ENCODE measurements at places on chromosomes 13 and 19. TPM values are rescaled to one million over a fixed set of nuclear protein-coding genes. Genes with fewer than 3 reads are reported as not detected.
A peak's percentile ranks its signal among the peaks of the same experiment; 100 is the strongest.

- DNase-seq: no peak
These were observed 1589.1 kb upstream of the SPRY2 start for GRCh38 chr13:81929988-81930387.

DNA sequence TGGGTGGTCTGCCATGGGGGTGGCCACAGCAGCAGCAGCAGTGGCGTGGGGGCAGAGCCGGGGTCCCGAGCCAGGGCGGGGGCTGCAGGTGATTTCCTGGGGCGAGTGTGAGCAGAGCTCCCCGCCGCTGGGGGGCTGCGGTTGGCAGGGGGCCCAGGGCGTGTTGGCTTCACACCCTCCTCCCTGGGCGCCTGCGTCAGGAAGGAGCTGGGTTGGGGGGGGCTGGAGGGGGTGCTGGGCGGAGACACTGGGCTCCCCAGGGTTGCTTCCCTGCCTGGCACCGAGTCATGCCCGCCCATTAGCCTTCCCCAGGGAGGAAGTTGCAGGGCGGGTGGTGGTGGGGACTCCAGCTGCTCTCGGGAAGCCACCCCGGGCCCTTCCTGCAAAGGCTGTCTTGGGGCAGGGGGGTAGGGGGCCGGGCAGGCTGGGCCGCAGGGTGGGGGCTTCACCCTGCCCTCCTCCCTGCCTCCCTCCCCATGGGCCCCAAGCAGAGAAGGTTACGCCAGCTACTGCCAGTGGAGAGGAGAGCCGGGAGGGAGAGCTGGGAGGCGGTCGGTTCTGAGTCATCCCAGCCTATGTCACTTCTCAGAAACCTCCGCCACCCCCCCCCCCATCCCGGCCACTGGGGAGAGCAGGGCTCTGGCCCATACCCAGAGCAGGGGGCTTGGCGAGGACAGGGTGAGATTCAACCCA, 4.6 kb downstream of the MIDN start:
- peak; percentile 97 for DNase-seq

DNA sequence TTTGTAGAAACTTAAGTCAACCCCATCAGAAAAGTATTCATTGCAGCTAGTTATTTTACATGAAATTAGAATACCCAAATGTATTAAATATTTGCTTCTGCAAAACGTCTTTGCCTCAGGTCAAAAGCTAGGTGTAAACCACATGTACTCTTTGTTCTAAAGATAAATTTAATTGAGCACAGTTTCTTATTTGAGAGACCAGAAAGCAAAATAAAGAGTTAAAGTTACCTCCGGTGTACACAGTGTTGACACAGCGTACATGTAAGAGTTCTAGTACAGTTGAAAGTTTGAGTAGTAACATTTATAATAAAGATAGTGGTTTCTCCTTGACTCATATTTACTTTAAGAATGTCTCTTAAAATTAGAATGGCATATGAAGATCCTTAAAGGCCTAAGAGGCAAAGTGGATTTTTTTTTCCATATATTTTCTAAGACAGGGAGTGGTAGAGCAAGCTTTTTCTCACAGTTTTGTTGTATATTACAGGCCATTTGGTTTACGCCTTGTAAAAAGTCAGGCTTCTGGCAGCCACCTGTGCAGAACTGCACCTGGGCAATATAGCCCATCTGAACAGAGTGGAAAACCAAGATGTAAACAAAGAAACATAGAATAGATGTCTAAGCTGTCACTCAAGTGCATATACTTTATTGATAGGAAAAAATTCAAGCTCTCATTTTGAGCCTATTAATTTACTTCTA, 2.9 kb downstream of the LRCH1 start:
- DNase-seq: no peak

- DNase-seq: no peak
These were observed 53.3 kb upstream of the SLITRK1 start for GRCh38 chr13:83935566-83935965.

Gene GATAD2A
- total RNA-seq: 98.9 TPM

DNA sequence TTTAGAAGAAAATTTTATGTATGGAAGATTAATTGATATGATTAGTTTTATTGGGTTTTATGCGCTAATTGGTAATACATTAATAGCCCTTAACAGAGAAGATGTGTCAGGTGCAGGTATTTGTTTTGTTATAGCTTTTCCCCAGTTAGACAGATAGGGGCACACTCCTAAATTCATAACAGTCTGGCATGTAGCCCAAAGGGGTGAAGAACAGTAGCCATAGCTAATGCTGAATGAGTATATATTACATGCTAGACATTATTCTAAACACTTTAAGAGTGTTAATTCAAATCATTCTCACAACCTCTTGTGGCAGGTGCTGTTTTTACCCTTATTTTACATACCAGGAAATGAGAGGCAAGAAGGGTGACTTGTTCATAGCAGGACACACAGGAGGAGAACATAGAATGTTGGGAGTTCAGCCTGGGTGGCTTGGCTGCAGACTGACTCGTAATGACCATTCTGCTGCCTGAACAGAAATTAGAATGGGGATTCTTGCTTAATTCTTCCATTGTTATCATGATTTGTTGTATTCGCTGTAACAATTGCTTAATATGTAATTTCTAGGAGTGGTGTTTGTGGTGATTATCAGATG, 20.1 kb downstream of the PCCA start:
- DNase-seq: no peak

Gene ZNF724
- 2.0 TPM for total RNA-seq

DNA sequence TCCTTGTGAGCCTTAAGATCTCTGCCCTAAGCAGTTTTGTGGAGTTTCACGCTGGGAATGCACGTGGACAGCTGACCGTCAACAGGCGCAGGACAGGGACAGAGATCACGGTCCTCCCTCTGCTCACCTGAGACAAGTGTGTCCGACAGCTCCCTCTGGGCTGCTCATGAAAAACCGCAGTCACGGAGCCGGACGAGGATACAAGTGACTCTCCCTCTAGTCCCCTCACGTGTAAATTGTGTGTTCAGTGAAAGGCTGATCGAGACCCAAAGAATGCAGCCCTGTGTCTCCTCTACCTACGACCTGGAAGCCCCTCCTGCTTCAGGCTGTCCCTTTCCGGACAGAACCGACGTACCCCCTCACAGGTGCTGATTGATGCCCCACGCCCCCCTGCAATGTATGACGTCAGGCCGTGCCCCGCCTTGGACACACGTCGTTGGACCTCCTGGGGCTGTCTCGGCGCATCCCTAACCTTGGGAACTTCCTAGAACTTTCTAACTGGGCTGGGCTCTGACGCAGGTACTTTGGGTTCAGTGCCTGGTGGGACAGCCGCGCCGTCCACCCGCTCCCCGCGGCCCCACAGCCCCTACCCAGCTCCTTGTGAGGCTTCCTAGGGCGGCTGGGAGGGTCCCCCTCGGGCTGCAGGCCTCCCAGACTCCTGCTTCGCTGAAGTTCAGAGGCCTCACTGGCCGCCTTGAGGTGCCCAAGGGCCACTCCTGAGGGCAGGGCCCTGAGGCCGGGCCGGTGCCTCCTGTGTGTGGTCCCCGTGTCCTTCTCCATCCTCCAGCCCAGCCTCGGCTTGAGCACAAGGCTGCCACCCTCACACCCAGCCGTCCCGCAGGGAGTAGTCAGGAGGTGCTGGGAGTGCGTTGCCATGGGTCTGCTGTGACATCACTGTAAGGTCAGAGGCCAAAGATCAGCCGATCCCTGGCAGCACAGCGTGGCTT, at the start of gene C13orf46:
Gene C13orf46, minus strand, starts transcription at position 859 of the 947 bp plus-strand sequence. Its CDS starts 79 bp downstream, at position 780.
- DNase-seq: no peak

Gene ZNF850
- 2.1 TPM for total RNA-seq

DNA sequence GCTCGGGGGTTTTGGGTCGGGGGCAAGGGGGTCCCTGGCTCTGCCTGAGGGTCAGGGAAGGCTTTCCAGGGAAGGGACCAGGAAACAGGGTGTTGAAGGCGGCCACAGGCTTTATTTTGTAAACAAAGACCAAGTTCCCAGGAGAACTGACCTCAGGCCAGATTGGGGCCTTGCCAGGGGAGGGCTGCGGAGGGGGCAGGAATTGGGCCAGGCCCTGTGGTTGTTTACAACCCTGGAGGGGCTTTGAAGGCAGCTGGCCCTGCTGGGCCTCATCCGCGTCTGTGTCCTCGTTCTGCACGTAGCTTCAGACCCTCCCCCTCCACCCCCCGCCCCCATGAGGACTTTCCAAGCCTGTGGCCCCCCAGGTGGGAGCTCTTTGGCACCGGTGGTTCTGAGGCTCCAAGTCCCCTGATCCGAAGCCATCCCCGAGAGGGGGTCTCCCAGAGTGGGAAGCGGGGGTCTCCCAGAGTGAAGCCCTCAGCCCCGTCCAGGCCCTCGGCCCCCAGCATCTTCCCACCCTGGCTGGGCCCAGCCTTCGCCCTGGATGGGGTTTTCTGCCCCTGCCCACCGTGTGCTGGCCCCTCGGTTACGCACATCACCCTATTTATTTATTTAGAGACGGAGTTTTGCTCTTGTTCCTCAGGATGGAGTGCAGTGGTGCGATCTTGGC, 13.5 kb upstream of the BSG start:
- DNase-seq: no peak

- DNase-seq: no peak
These were observed 15.5 kb upstream of the RASA3 start for GRCh38 chr13:114147803-114148520.

DNA sequence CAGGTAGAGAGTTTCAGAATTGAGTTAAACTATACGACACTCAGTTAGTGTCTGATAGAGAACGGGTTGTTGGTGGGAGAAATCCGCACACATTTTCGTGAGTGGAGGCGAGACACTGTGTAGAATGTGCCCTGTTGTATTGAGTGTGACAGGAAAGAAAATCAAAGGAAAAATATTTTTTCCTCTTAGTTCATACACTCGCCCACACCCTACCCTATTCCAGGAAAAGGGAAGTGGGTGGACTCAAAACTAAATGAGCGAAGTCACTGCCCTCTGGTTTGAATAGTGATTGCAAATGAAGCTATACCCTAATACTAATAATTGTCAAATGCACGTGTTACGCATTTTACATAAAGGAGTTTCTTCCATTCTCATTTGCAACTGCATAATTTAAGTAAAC, 2.0 kb downstream of the ZNF347 start:
- DNase-seq: no peak

- DNase-seq: no peak
These were observed 71.1 kb upstream of the RGCC start for GRCh38 chr13:41386211-41386610.

- no peak for DNase-seq
These were observed 71.9 kb downstream of the FLT1 start for GRCh38 chr13:28423010-28423409.

DNA sequence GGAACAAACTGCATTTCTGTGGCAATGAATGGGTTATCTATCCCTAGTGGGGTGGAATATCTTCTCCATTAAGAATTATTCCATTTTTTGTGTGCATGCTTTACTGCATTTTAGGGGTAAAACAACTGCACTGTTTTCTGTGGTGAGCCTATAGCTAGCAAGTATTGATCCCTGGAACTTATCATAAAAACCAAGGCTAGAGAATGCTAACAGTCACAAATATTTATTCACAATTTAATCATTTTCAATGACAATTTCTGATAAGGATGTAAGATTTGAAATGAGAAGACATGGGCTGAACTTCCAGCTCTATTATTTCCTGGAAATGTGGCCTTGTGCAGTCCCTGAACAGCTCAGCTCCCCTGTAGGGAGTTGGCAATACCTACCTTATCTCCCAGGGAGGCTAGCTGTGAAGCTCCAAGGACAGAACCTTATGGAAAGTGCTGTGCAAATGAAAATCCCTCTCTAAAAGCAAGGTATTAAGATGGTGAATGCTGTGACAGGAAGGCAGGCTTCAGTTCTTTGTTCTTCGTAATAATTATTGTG, 51.5 kb upstream of the FAM216B start:
- DNase-seq: no peak

GRCh38 chr13:105368781-105369180, 1166.7 kb downstream of the EFNB2 start:
- no peak for DNase-seq

DNA sequence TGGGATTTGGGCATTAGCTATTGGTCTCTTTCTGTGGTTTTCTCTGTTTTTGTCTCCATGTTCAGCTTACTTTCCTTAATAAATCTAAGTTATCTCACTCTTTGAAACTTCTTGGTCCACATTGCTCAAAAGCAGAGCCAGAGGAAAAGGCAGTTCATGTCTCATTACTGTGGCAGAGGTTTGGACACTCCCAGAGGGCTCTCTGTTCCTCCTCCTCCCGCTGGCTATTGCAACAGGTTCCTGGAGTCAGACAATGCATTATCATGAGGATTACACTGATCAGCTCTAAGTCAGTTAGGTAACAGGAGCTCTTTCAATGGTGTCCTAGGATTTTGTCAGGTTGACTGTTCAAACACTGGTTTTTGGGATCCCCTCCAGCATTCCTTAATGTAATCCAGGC, 298.8 kb downstream of the NDFIP2 start:
- no peak for DNase-seq

GRCh38 chr19:51347209-51347928, 5.4 kb upstream of the VSIG10L start:
- no peak for DNase-seq

- DNase-seq: no peak
These were observed 66.6 kb upstream of the XPO4 start for GRCh38 chr13:20969182-20969581.

GRCh38 chr19:51733742-51734522, 10.1 kb upstream of the HAS1 start:
- no peak for DNase-seq

DNA sequence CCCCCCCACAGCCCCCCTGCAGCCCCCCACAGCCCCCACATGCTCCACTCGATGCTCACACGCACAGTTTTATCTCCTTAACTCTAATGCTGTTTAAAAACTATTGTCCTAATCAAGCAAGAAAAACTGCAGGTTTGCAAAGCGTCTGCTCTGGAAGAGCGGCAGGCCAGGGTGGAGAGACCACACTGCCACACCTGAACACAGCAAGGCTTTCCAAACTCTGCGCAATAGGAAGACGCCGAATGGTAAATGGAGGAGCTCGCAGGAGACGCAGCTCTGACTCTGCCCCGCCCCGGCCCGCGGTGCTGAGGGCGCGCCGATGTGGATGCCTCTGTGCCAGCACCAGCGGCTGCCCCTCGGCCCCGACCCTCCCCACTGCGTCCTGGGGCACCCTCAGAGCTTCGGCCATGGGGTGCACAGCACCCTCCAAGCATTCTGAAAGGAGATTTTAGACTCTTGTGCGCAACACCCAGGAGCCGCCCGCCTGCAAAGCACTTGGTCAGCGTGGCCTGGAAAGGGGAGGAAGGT, 32.4 kb downstream of the RASA3 start:
- DNase-seq: peak; percentile 83

Gene GNG7
- 1.7 TPM for total RNA-seq

GRCh38 chr19:16064209-16064889, 11.9 kb upstream of the TPM4 start:
- no peak for DNase-seq

Gene CC2D1A
- total RNA-seq: 30.2 TPM

GRCh38 chr13:32045982-32046785, 14.6 kb downstream of the FRY start:
- no peak for DNase-seq

- no peak for DNase-seq
These were observed 2532.4 kb upstream of the PCDH20 start for GRCh38 chr13:63948045-63948444.

Gene LAIR1
- 63.8 TPM for total RNA-seq

Gene POU4F1
- total RNA-seq: not detected

Measured in mesenteric fat pad (tissue), 1 donor.